ENCODE measurements at places on chromosomes 7 and 10. TPM values are rescaled to one million over a fixed set of nuclear protein-coding genes. Genes with fewer than 3 reads are reported as not detected.

Gene TRAPPC14
- 18.7 TPM for total RNA-seq

Gene NCOA4
- 116 TPM for total RNA-seq

Gene DNMBP
- total RNA-seq, result 17.7 TPM

Gene NACAD
- 21.6 TPM for total RNA-seq

Gene ORC5
- 19.5 TPM for total RNA-seq

- no peak for DNase-seq
Measured at GRCh38 chr7:151351027-151351426, 9.4 kb downstream of the NUB1 start.

DNA sequence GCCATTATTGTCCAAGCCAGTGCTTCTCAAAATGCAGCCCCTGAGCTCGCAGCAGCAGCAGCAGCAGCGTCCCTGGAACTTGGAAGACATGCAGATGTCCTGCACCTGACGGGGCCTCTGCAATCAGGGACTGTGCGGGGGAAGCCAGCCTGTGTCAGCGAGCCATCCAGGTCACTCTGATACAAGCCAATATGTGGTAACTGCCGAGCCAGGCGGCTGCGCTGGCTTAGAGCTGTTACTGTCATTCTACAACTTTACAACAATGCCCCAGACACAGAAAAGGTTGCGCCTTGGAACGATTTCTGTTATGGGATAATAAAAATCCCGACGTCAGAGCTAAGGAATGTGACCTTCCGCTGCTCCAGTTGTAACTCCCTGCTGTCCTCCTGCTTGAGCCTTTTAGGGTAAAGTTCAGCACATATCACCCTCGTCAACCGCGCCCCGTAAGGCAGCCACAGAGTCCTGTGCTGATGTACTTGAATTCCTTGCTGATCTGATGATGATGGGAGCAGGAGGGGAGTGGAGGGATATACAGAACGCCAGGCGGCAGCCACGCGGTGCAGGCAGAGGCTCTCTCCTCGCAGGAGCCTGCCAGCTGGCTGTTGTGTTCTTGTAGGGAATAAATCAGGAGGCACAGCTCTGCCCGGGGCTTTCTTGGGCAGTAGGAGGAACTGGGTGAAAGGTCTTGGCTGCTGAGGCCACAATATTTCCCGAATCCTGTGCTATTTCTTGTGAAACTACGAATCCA is 20.0 kb upstream of the CRYGN start:
- peak; percentile 80 for DNase-seq

DNA sequence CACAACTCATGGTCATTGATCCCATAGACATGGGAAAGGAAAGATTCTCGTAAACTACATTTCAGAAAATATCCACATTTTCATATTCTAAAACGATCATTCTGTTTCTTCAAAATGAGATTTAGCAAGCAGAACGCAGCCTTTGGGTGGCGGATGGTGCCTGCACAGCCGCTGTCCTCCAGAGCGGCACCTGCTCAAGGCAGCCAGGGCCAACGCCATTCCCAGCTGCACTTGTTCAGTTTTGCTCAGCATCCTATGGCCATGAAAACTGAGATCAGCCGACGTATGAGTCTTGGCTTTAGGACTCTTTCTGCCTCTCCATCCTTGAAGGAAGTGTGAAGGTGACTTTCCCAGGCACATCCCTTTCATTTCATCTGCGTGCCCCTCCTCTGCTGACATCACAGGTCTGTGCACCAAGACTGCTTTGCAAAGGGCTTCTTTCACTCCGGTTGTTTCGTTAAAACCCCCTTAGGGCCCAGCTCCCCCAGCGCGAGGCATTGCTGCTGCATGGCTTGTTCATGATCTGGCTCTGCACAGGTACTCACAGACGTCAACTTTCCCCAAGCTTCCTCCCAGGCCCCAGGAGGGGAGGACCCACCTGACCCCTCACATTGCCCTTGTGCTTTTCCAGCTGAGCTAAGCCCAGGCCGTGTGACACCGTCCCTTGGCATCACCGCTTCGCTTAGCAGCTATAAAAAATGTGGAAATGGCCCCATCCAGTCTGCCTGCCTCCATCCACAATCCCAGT is 37.2 kb downstream of the TCERG1L start:
- DNase-seq, result no peak

- peak; percentile 52 for DNase-seq
Measured at GRCh38 chr10:69426376-69426727, 9.6 kb upstream of the TACR2 start.

GRCh38 chr7:50411332-50411731 is 38.8 kb downstream of the FIGNL1 start:
- DNase-seq, result no peak

DNA sequence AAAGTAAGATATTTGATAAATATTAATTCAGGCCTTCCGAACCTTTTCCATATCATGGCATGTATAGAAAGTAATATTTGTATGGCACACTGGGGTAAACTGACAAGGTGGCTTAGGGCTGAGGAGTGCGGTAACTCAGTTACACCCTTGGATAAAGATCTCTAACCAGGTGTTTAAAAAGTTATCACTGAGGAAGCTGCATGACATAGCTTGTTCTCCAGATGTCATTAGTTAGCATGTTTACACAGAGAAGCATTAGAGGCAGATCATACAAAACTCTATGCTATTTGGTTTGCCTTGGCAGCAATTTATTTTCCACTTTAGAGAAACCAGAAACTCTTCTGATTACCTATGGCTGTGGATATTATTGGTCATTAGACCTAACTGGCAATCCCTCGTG is 118.2 kb downstream of the ST7 start:
- no peak for DNase-seq

DNA sequence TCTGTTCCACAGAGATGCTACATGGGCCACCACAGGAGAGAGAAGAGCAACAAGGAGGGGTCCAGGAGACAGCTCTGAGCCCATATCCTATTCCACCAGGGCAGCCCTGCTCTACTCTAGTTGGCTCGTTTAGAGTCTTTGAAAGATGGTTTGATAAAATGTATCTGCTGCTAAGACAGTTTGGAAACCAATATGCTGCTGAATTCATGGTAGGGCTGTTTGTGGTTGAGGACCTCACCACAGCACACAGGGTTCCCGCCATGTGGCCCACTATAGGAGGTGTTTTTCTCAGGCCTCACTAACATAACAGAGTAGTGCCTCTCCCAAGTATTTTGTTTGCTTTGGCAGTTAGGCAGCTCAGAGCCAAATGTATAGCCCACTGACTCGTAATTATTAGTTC is 35.8 kb upstream of the ZC3HAV1L start:
- DNase-seq, result no peak

- no peak for DNase-seq
Measured at GRCh38 chr10:14438576-14438975, 107.9 kb upstream of the FRMD4A start.

GRCh38 chr10:100741378-100742075 is 3.9 kb upstream of the PAX2 start:
- no peak for DNase-seq

GRCh38 chr7:121515630-121516401 is 119.7 kb upstream of the FAM3C start:
- DNase-seq, result no peak

DNA sequence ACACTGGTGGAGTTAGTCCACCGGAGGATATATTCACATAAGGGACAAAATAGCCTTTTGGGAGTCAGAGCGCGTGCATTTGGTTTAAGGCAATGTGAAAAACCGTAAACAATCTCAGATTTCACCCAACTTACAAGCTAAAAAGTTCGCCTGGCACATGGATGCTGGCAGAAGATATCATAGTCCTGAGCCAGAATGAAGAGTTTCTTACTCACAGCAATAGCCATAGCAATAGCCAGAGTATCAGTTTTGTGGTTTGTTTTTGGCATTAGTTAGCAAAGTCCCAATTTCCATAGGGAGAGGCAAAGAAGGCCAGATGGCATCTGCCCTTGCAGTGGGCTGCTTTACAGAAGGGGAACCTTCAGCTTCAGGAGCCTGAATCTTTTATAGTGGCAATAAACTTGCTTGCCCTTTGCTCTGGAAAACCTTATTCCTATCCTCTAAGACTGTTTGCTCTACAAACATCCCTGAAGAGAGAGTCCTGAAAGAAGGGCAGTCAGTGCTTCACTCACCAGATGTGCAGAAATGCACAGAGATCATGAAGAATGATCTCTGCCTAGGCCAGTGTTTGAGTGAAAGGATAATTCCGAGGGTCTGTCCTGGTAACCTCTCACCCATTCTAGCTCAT is 28.7 kb upstream of the RSBN1L start:
- peak; percentile 8 for DNase-seq

- no peak for DNase-seq
Measured at GRCh38 chr10:77849039-77849664, 77.4 kb downstream of the DLG5 start.

DNA sequence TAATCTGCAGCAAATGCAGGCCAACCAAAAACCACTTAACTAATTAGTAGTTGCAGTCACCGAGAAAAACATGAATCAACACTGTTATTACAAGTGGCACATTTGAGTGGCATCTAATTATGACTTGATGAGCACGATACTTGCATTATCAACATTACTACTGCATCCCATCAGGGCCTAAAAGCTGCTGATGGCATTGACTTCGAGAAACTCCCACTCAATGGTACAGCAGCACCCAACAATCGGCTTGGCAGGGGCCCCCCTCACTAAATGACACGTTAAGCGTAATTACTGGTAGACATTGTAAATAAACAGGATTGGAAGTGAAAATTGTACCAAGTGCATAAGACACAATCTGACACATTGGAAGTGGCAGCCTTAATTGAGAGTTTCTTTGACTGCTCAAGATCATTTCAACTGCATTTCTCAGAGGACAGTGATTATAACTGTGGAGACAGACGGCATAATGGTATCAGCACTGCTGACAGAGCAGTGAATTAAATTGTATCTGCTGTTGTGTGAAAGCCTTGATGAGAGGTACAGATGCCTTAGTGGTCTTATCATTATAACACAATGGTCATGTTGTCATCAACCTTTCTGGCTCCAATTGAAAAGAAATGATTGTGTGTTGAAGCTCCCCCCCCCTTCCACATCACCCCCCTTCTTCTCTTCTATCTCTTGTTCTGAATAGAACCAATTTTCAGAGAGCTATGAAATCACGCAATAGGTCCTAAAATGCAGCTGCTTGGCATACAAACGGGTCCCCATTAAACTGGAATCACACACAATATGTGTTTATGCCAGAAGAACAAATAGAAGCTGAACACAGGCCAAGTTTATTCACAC is 43.4 kb downstream of the SHTN1 start:
- DNase-seq, result no peak

- DNase-seq, result no peak
Measured at GRCh38 chr10:73897693-73898092, 13.2 kb upstream of the PLAU start.

DNA sequence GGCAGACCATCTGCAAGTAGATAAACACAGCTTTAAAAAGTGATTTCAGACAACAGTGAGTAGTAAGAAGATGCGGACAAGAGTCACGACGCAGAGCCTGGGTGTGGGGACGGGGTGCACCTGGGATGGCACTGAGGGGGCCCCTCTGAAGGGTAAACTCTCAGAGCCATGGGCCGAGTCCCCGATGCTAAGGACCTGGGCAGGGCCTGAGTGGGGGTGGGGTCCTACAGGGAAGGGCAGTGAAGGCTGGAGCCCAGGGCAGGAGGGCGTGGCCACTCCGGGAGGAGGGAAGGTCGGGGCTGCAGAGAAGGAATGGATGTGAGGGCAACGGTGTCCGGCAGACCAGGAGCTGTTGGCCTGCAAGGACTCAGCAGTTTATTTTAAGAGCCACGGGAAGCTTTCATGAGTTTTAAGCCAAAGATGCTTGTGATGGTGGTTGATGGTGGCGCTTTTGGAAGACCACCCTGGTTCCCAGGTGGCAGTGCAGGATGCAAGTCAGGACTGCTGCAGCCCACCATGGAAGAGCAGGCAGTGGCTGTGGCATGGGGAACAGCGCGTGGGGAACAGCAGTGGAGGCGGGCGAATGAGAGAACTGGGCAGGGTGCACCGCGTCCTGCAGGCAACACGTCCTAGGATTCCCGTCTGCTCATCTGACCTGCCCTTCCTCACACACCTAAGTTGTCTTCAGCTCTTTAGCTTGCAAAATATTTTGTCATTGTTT is 296.8 kb downstream of the DNAJB6 start:
- DNase-seq, result no peak

GRCh38 chr10:56091872-56092271 is 269.2 kb downstream of the ZWINT start:
- DNase-seq, result no peak

- peak; percentile 22 for DNase-seq
Measured at GRCh38 chr10:24616536-24616935, 107.2 kb downstream of the ARHGAP21 start.

DNA sequence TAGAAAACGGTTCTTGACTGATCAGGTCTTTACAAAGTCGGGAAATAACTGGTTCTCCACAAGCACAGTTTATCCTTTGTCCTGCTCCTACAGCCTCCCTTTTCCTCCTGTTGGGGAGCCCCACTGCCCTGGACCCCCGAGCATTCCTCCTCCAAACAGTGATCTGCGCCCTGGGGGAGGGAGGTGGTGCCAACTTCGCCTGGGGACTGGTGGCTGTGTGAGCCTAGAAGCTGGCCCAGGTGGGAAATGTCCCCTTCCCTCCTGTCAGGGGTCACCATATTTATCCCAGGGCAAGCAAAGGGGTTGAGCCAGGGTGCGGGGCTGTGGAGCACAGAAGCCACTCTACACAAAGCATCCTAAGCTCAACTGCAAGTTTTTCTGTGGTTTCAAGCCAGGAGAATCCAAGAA is 5.2 kb downstream of the HMX3 start:
- DNase-seq, result no peak

- no peak for DNase-seq
Measured at GRCh38 chr7:124769136-124769535, 3.5 kb upstream of the GPR37 start.

GRCh38 chr7:112556633-112557032 is 75.8 kb downstream of the LSMEM1 start:
- DNase-seq, result no peak

- no peak for DNase-seq
Measured at GRCh38 chr7:97198596-97198995, 81.1 kb downstream of the SDHAF3 start.

GRCh38 chr7:23942032-23942431 is 232.0 kb downstream of the STK31 start:
- no peak for DNase-seq

- DNase-seq, result no peak
Measured at GRCh38 chr10:96341219-96342182, 17.3 kb downstream of the OPALIN start.

- DNase-seq, result peak; percentile 10
Measured at GRCh38 chr10:53619671-53620070, 847.1 kb upstream of the MBL2 start.

- no peak for DNase-seq
Measured at GRCh38 chr10:69366738-69367137, 50.0 kb downstream of the TACR2 start.

DNA sequence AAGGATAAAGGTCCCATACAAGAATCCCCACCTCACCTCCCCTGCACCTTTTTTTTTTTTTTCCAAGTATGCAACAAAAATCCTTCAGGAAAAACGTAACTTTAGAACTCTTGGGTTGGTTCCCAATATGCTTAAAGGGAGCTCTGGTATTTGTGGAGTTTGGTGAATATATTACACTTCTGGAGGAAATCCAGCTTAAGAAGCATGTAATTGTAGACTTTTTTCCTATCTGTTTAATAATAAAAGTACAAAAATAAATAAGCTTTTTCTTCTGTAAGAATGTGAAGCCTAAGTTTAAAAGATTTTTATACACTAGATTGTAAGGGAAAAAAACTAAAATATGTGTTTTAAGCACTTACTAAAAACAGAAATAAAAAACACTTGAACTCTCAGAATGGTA is 102.3 kb downstream of the SORBS1 start:
- DNase-seq, result no peak
